Stimulated activated CD4-positive, alpha-beta T cell treated with anti-CD3 and anti-CD28 coated beads, Interleukin-15, amount 100 ng/mL, for 1 hour (primary cell): ENCODE measurements at places on chromosomes 5 and 9.

DNA sequence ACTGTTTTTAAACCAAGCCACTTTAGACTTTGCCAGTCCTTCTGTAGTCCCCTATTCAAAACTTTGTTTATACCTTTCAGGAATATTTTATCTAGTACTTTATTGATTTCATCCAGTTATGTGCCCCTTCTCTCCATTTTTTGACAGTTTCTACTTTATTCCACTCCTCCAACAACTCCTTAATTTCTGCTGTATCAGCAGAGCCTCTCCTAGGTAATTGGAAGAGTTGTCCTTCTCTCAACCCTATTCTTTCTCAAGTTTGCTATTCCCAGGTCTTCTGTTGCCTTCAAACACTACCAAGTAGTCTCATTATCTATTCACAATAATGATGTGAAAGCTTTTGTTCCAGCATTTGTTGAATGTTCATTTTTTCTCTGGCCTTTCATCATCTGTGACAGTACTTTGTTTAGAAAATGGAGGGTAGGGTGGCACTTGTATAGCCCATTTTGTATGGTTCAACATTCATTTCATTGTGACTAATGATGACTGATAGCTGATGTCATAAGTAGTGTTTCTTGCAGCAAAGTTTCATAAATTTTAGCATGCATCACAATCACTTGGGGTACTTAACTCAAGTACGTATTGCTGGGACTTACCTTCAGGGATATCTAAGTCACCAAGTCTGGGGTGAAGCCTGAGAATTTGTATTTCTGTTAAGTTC is 204.4 kb upstream of the DMRT1 start:
- no peak for DNase-seq

GRCh38 chr9:108138516-108138915 is 648.9 kb upstream of the KLF4 start:
- DNase-seq = no peak

- DNase-seq = no peak
Measured at GRCh38 chr5:6885581-6885980, 172.3 kb downstream of the TENT4A start.

DNA sequence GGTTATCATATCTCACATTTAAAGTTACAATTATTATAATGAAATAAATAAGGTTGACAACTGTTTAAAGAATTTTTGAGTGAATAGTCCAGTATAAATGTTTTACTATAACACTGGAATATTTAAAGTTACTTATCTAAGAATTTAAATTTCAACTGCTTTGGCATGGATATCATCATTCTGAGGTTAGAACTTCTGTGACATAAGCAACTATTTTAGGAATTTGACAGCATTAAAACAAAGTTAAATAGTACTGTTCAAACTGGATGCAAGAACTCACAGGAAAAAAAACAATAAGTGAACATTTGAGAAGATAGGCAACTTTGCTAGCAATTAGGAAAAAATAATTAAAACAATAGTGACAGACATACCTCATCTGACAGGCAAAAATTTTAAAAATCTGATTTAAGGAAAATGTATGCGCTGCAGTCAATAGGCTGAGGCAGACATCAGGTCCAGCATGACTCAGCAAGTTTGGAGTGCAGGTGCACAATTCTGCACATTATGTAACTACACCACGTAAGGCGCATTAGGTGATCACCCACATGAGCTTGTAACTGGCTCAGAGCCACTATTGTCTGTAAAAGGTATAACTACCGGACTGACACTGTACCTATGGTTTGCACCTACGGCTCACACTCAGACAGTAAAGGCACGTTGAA is 180.6 kb downstream of the PDE4D start:
- no peak for DNase-seq

- DNase-seq = no peak
Measured at GRCh38 chr5:142796492-142797109, 26.4 kb downstream of the ARHGAP26 start.

- no peak for DNase-seq
Measured at GRCh38 chr9:133286523-133286922, 11.5 kb upstream of the ABO start.

DNA sequence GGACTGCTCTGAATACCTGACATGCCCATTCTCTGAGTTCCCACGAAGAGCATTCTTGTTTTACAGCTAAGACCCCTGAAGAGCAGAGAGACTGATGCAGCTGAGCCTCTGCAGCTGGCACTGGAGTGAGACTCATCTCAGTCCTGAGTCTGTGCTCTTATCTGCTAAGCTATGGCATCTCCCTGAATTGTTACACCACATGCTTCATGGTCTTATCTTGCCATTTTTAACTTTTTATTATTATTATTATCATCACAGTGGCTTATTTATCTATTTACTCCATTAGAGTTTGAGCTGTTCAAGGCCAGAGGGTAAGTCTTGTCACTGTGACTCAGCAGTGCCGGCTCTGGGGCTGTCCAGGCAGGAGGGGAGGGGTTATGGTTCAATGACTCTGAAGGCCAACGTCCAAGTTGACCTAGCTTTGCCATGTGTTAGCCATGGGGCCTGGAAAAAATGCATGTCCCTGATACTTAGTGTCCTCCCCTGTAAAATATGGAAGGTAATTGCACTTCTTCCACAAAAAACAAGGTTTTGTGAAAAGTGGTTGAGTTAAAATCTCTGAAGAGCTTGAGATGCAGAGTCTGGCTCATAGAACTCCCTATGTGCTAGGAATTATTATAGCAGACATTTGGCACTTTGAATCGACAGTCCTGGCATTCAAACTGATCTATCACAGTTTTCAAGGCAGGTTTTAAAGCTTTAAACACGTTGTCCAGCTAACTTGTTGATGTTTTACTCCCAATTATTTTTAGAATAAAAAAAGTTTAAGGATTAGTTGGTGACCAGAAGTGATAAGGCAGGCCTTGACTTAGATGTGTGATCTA is 94.6 kb downstream of the ALDH1A1 start:
- DNase-seq = no peak

- DNase-seq = no peak
Measured at GRCh38 chr9:24936117-24936516, 390.4 kb upstream of the IZUMO3 start.

DNA sequence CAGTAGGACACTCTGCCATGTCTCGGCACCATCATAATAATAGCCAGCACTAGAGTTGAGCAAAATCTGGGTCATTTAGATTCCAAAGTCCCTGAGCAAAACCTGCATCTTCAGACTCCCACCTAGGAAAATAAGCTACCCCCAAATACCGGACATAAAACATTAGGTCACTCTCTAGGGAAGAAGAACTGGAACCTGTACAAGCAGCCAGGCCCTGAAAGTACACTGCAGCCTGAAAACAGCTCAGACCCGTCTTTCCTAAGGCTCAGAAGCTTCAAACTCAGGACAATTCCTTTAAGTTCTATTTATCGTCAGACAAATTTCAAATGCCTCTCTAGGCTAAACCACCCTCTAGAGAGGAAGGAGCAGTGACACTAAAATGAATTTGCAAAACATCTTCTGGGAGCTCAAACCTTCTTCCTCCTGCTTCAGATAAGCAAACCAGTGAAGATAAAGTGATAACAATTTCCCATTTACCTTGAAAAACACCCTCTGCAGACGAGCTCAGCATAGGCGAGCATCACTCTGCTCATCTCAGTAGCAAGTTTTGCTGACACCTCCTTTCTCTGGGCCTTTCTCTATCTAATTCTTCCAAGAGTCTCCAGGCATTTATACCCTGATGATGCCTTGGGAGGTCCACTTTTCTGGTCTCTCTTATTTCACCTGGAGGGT is 34.0 kb downstream of the ADAM19 start:
- no peak for DNase-seq

DNA sequence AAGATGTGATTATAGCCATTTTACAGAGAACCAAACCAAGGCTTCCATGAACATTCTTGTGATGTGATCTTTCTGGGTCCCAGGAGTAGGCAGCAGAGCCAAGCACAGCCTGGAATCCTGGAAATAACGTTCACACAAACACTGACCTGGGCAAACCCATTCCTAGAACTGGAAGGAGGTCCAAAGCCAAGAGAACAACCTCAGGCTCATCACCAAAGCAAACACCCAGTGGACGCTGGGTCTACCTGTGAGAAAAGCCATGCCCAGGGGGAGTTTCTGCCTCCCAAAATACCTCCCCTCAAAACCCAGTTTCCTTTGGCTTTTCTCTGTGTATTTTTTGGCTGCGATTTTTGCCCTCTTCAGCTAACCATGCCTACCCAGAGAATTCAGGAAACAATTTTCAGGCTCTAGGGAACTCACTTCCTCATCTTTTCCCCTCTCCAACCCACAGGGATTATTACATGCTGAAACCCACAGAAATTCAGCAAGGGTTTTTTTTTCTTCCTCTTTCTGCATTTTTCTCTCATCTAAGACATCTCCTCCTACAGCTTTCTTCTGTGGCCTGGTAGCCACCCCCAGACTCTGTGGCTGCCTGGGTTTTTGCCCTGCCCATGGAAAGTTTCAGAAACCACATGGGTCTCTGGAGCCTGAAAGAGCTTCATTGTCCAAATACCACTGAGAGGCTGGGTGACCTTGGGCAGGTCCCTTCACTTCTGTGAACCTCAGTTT is 75.0 kb downstream of the TNC start:
- DNase-seq = no peak

GRCh38 chr5:111580956-111581355 is 68.6 kb upstream of the STARD4 start:
- DNase-seq = no peak

DNA sequence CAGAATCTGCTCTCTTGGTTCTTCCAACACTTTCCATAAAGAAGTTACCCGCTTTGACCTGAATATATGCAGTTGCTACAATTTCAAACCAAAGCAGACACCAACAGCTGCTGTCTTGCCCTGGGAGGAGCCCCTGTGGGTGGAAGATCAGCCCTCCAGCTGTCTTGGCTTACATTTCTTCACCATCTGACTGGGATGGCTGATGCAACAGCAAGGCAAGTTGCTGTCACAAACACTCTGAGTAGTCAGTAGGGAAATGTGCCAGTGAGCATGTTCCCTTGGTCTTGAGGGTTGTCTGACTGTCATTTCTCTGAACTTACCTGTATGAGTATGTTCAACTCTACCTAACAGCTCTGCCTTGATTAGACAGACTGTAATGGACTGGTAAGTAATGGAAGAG is 152.9 kb downstream of the SGCD start:
- DNase-seq = no peak

GRCh38 chr9:89223396-89223977 is 44.9 kb upstream of the SHC3 start:
- no peak for DNase-seq

GRCh38 chr5:129601576-129601975 is 141.5 kb downstream of the ADAMTS19 start:
- no peak for DNase-seq
